ENCODE measurements at places on chromosomes 4 and X.

- no peak for DNase-seq
Observed at GRCh38 chr4:113958766-113959538, 20.5 kb downstream of the ARSJ start.

- no peak for DNase-seq
Observed at GRCh38 chr4:106312377-106312776, 3.6 kb downstream of the TBCK start.

- DNase-seq: no peak
Observed at GRCh38 chr4:118712872-118713271, 27.7 kb downstream of the METTL14 start.

GRCh38 chr4:123484291-123484926 is 87.8 kb downstream of the SPRY1 start:
- DNase-seq: no peak

DNA sequence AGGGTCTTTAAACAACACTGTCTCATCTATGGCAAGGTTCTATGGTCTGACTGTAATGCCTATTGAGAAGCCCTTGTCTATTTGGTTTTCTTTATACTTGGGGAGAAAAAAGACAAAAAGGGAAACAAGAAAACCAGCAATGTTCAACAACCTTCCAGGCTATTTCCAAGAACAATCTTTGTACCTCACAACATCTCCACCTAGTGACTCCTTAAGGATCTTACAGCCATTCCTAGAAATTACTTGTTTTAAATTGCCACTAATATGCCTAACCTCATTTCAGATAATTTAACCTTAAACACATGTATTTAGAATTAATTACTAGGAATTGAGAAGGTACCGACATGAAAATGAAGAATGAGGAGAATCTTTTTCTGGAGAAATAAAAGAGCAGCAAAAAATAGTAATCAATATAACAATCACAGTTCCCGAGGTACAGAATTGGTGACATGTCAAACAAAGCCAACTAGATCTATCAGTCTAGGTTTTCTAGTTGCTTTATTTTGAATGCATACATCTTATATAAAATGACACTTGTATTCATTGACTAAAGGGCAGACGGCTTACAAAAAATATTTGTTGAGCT is 1.6 kb upstream of the RBM46 start:
- DNase-seq: no peak

GRCh38 chr4:76449362-76449767 is 14.3 kb downstream of the SHROOM3 start:
- no peak for DNase-seq

- DNase-seq: no peak
Observed at GRCh38 chr4:164753873-164754488, at the start of gene SMIM31. SMIM31 (plus strand) TSS chr4:164754131; CDS start chr4:164770444, 16,313 bp downstream.

GRCh38 chr4:142274137-142274536 is 572.0 kb downstream of the INPP4B start:
- DNase-seq: no peak

GRCh38 chr4:82360298-82361177 is 13.3 kb downstream of the HNRNPD start:
- DNase-seq: no peak

GRCh38 chrX:39519566-39520301 is 578.0 kb downstream of the BCOR start:
- no peak for DNase-seq

- no peak for DNase-seq
Observed at GRCh38 chr4:872241-872981, 46.5 kb upstream of the CPLX1 start.

DNA sequence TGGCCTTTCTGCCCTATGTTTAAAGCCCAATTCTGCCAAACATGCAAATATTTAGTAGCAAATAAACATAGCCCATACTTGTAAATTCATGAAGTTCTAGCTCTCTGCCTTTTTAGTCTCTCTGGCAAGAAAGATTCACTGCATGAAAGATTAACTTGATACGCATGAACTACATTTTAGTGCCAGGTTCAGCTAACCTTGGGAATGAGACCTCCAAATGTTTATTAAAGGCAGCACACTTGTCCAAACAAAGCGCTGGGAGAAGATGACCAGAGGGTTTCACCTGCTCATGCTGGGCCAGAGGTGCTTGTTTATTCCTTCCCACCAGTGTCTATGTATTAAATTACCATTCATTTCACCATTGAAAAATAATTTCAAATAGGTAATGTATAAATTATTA is 44.5 kb upstream of the IL1RAPL1 start:
- DNase-seq: no peak

GRCh38 chr4:14515556-14515955 is 486.7 kb upstream of the CPEB2 start:
- no peak for DNase-seq
